Activated naive CD4-positive, alpha-beta T cell treated with anti-CD3 and anti-CD28 coated beads, Interleukin-2, amount 10 ng/mL, durations not matched to agents 7 days and 5 days (primary cell): ENCODE measurements at places on chromosomes 2 and 18.

DNA sequence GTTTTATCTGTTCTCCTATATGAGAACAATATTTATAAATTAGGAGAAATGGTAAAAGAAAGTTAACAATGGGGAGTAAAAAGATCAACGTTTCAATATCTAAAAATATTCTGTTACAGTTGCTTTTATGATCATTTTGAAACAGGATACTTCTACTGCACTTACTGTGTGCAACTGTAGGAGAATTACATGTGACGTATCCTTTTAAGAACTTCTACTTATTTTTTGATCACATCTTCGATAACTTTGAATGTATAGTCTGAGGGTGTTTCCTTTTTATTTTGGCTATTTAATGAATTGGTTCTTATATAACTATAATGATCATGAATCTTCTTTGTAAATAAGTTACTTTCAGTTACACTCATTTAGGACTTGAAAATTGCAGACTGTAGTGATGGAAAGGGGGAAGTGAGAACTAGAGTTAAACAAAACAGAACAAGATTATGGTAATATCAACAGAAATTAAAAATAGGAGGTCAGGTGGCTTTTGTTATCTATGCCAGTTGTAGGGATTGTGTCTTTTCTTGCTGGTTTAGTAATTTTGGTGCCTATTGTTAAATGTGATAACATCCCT, 109.9 kb downstream of the MSTN start:
- no peak overlapping the region for H3K27ac ChIP-seq
- H3K27me3 ChIP-seq: no peaks in the 10 kb centered on the region
- no peaks in the 10 kb centered on the region for H3K36me3 ChIP-seq

DNA sequence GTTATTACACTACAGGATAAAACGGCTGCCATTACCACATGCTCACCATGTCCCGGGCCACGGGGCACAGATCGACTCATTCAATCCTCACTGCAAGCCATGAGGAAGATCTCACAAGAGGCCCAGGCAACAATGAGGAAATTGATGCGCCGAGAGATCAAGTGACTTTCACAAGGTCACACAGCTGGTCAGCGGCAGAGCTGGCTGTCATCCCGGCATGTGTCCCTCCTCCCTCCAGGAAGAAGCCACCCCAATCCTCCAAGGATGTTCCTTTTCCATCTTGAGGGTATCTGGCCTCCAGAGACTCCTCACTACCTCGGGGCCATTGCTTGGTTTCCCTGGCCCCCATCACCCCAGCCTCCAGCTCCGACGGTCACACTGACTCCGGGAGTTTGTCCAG, 65.3 kb upstream of the GLI2 start:
- no peak overlapping the region for H3K4me3 ChIP-seq
- H3K4me1 ChIP-seq: no peaks in the 10 kb centered on the region
- H3K27ac ChIP-seq: no peak overlapping the region
- no peak for DNase-seq

GRCh38 chr2:160351956-160352355, 141.7 kb downstream of the RBMS1 start:
- peaks cover 28% of the 10 kb centered on the region for H3K36me3 ChIP-seq
- no peak for DNase-seq
- H3K4me1 ChIP-seq: peaks cover 27% of the 10 kb centered on the region
- H3K27ac ChIP-seq: no peak overlapping the region
- H3K4me3 ChIP-seq: no peak overlapping the region
- no peaks in the 10 kb centered on the region for H3K27me3 ChIP-seq

- H3K36me3 ChIP-seq: no peaks in the 10 kb centered on the region
- no peaks in the 10 kb centered on the region for H3K27me3 ChIP-seq
- no peak overlapping the region for H3K27ac ChIP-seq
- H3K4me1 ChIP-seq: no peaks in the 10 kb centered on the region
Observed at GRCh38 chr2:220293966-220294365, 666.5 kb downstream of the SLC4A3 start.

- no peaks in the 10 kb centered on the region for H3K4me1 ChIP-seq
- H3K27ac ChIP-seq: no peak overlapping the region
- no peak overlapping the region for H3K4me3 ChIP-seq
- no peak for DNase-seq
- no peaks in the 10 kb centered on the region for H3K27me3 ChIP-seq
- no peaks in the 10 kb centered on the region for H3K36me3 ChIP-seq
Observed at GRCh38 chr2:200604571-200605255, 18.9 kb downstream of the AOX1 start.

DNA sequence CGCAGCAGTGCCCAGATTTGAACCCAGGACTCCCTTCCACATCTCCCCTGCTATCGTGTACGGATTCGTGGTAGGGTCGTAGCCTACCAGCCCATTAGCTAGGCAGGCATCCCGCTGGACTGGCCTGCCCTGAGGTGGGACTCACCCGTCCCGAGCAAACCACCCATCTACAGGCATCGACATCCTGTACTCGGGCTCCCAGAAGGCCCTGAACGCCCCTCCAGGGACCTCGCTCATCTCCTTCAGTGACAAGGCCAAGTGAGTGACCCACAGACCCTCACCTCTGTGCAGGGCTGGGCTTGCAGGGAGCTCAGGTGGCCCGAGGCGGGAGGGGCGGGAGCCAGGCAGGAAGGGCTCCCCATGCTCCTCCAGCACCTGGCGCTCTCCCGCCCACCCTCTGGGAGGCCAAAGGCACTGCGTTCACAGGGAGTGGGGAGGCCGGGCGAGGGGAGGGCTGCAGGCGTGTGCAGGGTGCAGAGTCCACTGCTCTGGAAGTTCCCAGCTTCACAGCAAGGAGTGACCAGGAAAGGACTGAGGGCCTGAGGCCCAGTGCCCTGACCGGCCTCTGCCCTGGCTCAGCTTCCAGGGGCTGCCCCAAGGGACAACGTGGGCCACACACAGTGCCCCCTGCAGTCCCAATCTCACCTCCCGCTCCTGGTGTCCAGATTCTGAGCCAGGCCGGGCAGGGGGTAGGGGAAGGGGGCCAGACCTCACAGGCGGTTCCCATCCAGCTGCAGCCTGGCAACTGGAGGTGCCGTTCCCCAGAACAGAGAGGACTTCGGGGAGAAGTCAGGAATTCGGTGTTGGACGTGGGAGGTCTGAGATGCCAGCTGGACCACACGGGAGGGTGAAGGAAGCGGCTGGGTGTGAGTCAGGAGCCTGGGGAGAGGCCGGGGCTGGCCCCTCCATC, 5.4 kb downstream of the AGXT start:
- no peaks in the 10 kb centered on the region for H3K36me3 ChIP-seq
- no peak overlapping the region for H3K4me3 ChIP-seq
- DNase-seq: no peak
- no peaks in the 10 kb centered on the region for H3K27me3 ChIP-seq

- peak overlapping the region; percentile 60 for H3K4me3 ChIP-seq
- peaks cover 22% of the 10 kb centered on the region for H3K27me3 ChIP-seq
- H3K4me1 ChIP-seq: peaks cover 100% of the 10 kb centered on the region
- peaks cover 9% of the 10 kb centered on the region for H3K36me3 ChIP-seq
- peak; percentile 85 for DNase-seq
- H3K27ac ChIP-seq: peak overlapping the region; percentile 99
Observed at GRCh38 chr2:136134126-136134525, 16.2 kb upstream of the CXCR4 start.

- H3K4me3 ChIP-seq: no peak overlapping the region
- no peak overlapping the region for H3K27ac ChIP-seq
- no peaks in the 10 kb centered on the region for H3K36me3 ChIP-seq
- no peaks in the 10 kb centered on the region for H3K4me1 ChIP-seq
- no peak for DNase-seq
Observed at GRCh38 chr2:50658883-50659282, 373.0 kb downstream of the NRXN1 start.

DNA sequence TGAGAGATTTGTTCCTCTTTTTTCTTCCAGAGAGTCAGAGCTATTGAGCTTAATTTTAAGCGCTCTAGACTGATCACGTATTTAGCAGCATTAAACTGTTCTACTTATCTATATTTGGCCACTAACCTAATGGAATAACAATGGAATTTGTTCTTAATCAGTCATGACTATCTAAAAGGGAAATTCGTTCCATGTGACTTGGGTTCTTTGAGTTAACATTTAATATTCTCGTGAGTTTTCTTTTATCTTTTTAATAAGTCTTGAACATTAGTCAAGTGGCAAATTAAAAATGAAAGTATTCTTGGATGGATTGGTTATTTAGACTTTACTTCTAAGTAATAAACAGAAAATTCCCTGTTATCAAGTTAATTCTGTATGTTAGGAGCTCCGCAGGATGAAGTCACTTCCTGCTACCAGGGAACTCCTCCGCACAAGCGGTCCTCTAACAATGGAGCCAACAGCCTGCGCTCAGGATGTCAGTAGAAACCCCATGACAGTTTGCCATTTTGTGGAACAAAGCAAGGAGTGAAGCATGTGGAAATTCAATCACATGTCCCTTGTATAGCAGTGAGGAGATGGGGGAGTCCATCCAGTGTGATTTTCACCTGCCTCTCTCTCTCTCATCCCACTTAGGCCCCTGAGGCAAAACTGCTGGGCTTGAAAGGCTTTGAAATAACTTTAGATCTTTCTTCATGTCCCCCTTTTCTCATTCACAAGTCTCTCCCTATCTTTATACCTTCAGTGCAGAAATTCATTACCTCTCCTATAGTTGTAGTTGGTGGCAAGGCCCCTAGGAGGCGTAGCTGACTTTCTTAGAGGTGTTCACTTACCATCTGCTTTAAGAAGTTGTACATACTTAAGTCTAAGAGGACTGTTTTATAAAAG, 138.1 kb downstream of the WDR7 start:
- H3K27me3 ChIP-seq: no peaks in the 10 kb centered on the region
- no peak overlapping the region for H3K27ac ChIP-seq
- no peaks in the 10 kb centered on the region for H3K4me1 ChIP-seq

DNA sequence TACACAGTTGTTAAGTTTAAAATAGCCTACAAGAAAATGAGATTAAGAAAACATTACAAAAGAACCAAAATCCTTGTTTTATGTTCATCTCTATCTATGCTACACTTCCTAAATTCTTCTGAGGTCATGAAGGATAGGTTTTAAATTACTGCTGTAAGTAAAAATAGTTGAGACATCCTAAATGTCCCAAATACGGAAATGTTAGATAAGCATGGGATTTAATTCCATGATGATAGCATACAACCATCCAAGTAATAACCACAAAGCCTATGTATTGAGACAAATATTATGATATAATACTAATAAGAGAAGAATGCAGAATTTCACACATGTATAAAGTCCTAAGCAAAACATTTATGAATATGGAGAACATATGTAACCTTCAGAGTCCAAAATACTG, 34.1 kb downstream of the PIEZO2 start:
- H3K4me3 ChIP-seq: no peak overlapping the region
- DNase-seq: no peak
- H3K27ac ChIP-seq: no peak overlapping the region
- H3K36me3 ChIP-seq: no peaks in the 10 kb centered on the region
- no peaks in the 10 kb centered on the region for H3K27me3 ChIP-seq

DNA sequence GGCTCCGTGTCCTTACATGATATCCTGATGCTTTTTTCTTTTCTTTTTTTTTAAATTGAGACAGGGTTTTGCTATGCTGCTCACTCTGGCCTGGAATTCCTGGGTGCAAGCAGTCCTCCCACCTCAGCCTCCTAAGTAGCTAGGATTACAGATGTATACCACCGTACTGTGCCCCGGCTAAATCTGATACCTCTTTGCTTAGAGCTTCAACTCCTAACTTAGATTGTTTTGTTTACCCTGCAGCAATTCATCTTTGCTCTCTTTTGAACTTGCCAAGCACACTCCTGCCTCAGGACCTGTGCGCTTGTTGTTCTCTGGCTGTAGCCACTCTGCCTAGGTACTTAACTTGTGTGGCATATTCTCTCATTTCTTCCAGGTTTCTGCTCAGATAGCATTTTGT, 24.5 kb downstream of the RAB10 start:
- peaks cover 15% of the 10 kb centered on the region for H3K4me1 ChIP-seq
- no peaks in the 10 kb centered on the region for H3K27me3 ChIP-seq
- H3K27ac ChIP-seq: no peak overlapping the region
- peaks cover 17% of the 10 kb centered on the region for H3K36me3 ChIP-seq
- DNase-seq: no peak

DNA sequence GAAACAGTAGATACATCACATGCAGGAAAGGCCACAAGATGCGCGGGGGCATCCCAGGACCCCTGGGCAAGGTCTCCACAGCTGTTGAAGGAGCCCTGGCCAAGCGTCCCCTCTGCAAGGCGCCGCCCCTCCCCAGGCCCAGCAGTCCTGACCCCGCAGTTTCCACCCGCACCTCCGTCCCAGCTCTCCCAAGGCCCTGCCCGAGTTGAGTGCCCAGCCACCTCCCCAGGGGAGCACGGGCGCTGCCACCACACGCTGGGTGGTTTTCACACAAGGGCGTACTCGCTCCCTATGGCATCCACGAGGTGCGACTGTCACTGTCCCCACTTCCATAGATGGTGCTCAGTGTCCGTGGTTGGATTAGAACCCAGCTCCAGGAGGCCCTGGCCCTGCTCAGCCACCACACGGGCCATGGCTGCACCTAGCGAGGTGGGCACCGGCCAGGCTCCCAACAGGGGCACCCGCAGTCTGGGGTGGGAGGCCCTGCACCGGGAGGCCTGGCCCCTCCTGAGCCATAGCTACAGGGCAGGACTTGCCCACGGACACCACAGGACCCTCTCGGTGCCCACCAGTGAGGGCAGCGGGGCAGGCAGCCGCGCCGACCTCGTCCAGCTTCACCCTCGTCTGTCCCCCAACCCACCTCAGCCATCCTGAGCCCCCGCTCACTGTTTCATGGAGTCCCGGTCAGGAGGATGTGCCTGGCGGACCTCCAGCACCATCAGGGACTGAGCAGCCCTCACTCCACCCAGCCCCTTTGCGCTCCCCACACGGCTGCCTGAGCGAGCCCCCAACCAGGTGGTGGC, 36.0 kb downstream of the KIF1A start:
- H3K27me3 ChIP-seq: no peaks in the 10 kb centered on the region
- H3K4me1 ChIP-seq: no peaks in the 10 kb centered on the region
- no peak for DNase-seq
- no peak overlapping the region for H3K27ac ChIP-seq
- no peak overlapping the region for H3K4me3 ChIP-seq

- H3K36me3 ChIP-seq: peaks cover 49% of the 10 kb centered on the region
- DNase-seq: no peak
- peak overlapping the region; percentile 3 for H3K27ac ChIP-seq
- no peaks in the 10 kb centered on the region for H3K27me3 ChIP-seq
Observed at GRCh38 chr2:190922376-190922775, 41.8 kb downstream of the GLS start.

- H3K27me3 ChIP-seq: no peaks in the 10 kb centered on the region
- no peaks in the 10 kb centered on the region for H3K4me1 ChIP-seq
- peaks cover 57% of the 10 kb centered on the region for H3K36me3 ChIP-seq
- no peak for DNase-seq
- H3K4me3 ChIP-seq: no peak overlapping the region
Observed at GRCh38 chr2:9439536-9439935, 16.1 kb downstream of the CPSF3 start.

DNA sequence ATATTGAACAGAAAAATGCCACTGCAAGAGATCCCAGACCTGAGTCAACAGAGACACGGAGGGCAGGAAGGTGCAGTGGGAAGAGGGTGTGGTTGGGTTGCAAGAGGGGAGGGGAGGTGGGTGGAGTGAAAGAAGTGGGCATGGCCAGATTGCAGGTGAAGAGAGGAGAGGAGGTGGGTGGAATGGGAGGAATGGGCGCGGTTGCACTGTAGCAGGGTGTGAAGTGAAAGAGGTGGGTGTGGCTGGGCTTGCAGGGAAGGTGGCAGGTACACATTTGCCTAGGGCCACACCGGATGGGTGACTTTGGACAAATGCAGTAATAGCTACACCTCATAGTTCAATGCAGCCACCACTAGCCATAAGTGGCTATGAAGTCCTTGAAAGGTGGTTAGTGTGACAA, 71.1 kb downstream of the DOCK10 start:
- peaks cover 47% of the 10 kb centered on the region for H3K36me3 ChIP-seq
- peaks cover 63% of the 10 kb centered on the region for H3K4me1 ChIP-seq
- no peak overlapping the region for H3K27ac ChIP-seq
- peak; percentile 41 for DNase-seq
- H3K4me3 ChIP-seq: no peak overlapping the region
